NCI-H510A (cell line): ENCODE measurements at places on chromosomes 11 and 22.

- no peak for DNase-seq
These were observed 60.0 kb downstream of the SLC22A12 start for GRCh38 chr11:64650923-64651523.

- DNase-seq: no peak
These were observed 14.8 kb upstream of the EMID1 start for GRCh38 chr22:29190918-29191317.

- DNase-seq: no peak
These were observed 22.8 kb upstream of the CLMP start for GRCh38 chr11:123217897-123218296.

DNA sequence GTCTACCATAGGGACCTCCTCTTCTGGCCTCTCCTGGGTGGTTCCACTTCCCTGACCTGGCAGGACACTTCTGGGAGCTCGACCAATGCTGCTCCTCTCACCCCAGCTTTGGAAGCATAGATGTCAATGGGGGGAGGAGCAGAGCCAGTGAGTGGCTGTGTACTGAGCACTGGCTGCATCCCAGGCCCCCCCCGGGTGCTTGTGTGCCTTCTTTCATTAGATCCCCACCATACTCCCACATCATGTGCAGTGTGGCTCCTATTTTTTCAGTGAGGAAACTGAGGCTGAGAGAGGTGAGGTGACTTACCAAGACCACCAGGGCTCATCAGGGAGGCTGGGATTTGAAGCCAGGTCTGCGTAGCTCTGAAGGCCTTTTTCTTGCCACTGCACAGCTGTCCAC lies 44.3 kb downstream of the LRRC32 start:
- no peak for DNase-seq

GRCh38 chr11:83364500-83365045 lies 78.4 kb upstream of the CCDC90B start:
- no peak for DNase-seq

GRCh38 chr11:12253843-12254281 lies 123.5 kb upstream of the PARVA start:
- DNase-seq: no peak

DNA sequence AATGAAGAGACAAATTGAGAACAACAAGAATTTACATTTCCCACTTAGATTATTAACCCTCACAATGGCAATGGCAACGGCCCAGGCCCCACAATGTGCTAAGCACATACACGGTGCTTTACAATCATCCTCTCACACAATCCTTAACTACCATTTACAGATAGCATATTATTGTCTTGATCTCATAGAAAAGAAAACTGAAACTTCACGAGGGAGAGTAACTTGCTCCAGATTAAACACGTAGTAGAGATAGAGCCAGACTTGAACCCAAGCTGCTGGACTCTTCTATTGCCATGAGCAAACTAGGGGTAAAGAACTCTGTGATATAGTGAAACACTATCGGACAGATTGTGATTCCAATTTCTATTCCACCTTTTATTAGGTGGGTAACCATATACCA lies 665.1 kb downstream of the DLG2 start:
- no peak for DNase-seq
